ENCODE measurements at places on chromosomes 16 and 17. TPM values are rescaled to one million over a fixed set of nuclear protein-coding genes. Genes with fewer than 3 reads are reported as not detected.

GRCh38 chr17:3475251-3475685 is 529 bp upstream of the ASPA start:
- DNase-seq = no peak

- DNase-seq = peak; percentile 97
Measured at GRCh38 chr17:8073627-8074484, 13.7 kb downstream of the ALOX12B start.

- DNase-seq = no peak
Measured at GRCh38 chr17:10370016-10370608, 2.7 kb downstream of the MYH13 start.

DNA sequence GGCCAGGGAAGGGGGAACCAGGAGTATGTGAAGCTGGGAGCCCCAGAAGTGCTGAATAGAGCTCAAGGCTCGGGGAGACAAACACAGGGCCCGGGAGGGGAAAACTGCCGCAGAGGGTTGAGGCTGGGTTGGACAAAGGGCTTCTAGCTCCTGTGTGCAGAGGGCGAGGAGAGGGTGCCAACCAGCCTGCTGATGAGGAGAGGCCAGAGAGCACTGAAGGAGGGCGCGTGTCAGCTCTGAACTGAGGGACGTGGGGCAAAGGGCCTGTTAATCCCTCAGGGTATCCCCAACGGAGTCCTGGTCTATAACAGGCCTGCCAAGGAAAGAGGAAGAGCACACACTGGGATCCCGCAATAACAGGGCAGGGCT is 151.3 kb downstream of the C16orf78 start:
- DNase-seq = peak; percentile 66

SGCA gene
- total RNA-seq = 0.29 TPM

FAM20A gene
- total RNA-seq = 63.3 TPM

DNA sequence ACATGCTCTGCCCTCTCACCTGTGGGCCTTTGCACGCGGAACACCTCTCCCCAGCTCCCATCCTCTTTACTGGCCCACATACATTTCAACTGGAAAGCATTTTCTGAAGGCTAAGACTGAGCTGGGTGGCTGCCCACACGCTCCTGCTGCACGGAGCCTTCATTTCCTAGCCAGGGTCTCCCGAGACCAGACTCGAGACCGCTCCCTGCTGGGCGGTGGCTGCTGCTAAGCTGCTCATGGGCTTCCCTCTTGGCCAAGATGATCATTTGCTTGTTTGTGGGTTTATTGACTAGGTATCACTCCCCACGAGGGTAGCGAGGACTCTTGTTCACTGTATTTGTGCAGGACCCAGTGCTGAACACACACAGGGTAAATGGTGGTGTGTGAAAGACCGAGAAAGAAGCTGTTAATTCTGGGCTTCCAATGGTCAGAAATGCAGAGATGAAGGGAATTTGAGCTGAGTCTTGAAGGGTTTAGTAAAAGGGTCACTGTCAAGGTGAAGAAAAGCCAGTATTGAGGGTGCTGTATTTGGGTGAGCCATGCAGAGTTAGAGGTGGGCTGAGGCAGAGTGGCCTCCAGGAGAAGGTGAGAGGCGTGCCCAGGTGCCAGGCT is 907 bp downstream of the TRAPPC2L start:
- DNase-seq = peak; percentile 99

Data from osteoblast (primary cell).